Activated CD8-positive, alpha-beta T cell treated with anti-CD3 and anti-CD28 coated beads for 36 hours (primary cell): ENCODE measurements at places on chromosomes 6 and 20. TPM values are rescaled to one million over a fixed set of nuclear protein-coding genes. Genes with fewer than 3 reads are reported as not detected.

GRCh38 chr6:117072134-117072533 lies 193.2 kb upstream of the VGLL2 start:
- DNase-seq: no peak

DNA sequence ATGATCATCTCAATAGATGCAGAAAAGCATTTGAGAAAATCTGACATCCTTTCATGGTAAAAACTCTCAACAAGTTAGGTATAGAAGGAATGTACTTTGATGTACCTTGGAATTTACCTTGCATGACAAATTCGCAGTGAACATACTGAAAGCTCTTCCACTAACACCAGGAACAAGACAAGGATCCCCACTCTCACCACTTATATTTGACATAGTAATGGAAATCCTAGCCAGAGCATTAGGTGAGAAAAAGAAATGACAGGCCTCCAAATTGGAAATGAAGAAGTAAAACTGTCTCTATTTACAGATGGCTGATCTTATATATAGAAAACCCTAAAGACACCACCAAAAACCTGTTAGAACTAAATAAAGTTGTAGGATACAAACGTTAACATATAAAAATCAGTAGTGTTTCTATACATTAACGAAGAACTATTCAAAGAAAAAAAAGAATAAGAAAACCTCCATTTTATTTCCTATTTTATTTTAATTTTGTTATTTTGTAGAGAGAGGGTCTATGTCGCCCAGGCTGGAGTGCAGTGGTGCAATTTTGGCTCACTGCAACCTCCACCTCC lies 26.9 kb downstream of the PCNA start:
- no peak for DNase-seq

The C6orf52 gene
- 3.3 TPM for total RNA-seq

GRCh38 chr6:25002326-25003091 lies 66.7 kb upstream of the RIPOR2 start:
- DNase-seq: no peak

GRCh38 chr6:143679041-143679440 lies 1.3 kb downstream of the PHACTR2 start:
- DNase-seq: no peak
